Fibroblast of the conjunctiva (primary cell): ENCODE measurements at places on chromosomes 16 and 17.

- peak; percentile 99 for DNase-seq
Measured at GRCh38 chr16:24700549-24701392, 28.7 kb upstream of the TNRC6A start.

- DNase-seq: no peak
Measured at GRCh38 chr17:31623990-31624389, 232.5 kb downstream of the RAB11FIP4 start.

DNA sequence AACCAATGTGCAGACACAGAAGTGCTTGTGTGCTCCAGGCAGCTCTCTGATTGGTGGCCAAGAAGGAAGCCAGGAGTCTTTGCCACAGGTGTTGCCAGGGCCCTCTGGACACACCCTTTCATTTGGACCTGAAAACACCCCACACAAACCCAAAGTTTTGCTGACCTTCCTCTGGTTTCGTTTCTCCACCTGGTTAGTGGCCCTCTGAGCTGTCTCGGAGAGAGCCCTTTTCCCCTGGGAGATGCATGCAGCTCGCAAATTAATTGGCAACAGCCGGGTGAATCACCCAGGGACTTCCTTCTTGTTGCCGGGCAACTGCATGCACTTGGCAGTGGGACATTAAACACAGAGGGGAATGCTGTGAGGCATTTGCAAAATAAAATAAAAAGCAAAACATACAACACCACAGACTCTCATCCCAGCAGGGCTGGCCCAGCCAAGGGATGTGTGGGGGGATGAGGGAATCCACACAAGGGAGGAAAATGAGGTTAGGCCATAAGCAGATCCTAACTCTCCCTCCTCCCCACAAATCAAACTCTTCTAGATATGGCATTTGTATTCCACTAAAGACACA, 286.6 kb downstream of the SOX9 start:
- peak; percentile 91 for DNase-seq

DNA sequence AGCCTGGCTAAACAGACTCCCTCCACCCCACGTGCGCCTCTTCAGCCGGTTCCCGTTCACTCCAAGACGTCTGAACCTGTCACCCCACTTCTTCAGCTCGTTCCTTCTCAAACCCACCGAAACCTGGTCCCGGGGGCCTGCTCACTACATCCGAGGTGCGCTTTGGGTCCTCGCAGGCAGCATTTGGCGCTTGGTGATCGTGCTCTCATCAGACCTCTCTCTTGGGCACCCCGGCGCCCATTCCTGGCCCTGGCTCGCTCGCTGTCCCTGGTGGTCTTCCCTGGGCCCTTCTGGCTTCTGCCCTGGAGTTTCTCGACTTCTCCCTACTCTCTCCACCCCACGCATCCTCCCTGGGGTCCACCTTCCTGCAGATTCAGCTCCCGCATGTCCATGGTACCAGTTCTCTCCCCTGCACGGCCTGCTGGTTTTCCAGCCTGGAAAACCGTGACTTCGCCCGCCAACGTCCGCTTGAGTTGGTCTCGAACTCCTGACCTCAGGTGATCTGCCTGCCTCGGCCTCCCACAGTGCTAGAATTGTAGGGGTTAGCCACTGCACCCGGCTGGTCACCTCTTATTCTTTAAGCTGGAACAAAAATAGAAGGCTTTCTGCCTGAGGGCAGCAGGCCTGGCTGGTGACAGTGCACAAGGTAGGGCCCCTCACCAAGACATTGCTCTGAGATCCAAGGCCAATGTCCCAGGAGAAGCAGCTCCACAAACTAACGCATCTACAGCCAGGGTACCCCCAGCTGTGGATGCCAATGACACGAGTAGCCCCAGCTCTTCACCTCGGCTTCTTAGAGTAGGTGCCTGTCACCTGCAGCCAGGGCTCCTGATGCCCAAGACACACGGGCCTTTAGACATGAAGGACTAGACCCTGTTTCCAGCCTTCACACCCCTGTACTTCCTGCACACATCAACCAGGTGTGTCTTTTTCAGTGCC, 1.1 kb upstream of the MEAK7 start:
- no peak for DNase-seq

- no peak for DNase-seq
Measured at GRCh38 chr17:45021607-45022287, 29.7 kb downstream of the DCAKD start.

DNA sequence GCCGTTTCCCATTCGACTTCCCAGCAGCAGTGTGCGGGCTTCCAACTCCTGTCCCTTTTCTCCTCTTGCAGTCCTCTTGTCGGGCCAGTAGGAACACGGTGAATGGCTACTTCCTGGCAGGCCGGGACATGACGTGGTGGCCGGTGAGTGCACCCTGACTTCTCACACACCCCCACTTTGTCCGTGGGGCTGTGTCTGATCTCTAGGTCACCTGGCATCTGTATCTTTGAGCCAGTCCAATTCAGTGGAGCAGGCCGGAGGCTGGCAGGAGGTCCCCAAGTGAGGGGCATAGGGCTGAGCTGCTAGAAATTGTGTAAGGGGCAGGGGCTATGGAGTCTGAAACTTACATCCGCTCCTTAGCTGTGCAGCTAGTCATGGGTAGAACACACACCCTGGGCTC, 6.6 kb downstream of the SLC5A10 start:
- no peak for DNase-seq

DNA sequence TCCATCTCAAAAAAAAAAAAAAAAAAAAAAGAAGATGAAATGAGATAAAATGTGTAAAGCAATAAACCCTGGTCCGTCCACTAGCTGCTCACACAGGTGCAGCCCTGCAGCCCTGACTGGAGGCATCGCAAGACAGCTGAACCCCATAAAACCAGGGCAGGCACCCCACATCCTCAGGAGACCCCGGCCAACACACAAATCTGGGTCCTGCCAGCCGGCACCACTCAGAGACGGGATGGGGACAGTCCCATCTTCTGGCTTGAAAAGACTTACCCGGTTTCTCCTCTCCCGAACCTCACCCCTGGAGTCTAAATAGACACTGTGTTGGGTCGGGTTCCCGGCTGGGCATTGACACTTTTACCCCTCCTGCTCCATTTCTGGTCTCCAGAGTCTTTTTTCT, 52.7 kb upstream of the TNRC6C start:
- no peak for DNase-seq

GRCh38 chr16:54585094-54585997, 298.8 kb upstream of the IRX3 start:
- no peak for DNase-seq

DNA sequence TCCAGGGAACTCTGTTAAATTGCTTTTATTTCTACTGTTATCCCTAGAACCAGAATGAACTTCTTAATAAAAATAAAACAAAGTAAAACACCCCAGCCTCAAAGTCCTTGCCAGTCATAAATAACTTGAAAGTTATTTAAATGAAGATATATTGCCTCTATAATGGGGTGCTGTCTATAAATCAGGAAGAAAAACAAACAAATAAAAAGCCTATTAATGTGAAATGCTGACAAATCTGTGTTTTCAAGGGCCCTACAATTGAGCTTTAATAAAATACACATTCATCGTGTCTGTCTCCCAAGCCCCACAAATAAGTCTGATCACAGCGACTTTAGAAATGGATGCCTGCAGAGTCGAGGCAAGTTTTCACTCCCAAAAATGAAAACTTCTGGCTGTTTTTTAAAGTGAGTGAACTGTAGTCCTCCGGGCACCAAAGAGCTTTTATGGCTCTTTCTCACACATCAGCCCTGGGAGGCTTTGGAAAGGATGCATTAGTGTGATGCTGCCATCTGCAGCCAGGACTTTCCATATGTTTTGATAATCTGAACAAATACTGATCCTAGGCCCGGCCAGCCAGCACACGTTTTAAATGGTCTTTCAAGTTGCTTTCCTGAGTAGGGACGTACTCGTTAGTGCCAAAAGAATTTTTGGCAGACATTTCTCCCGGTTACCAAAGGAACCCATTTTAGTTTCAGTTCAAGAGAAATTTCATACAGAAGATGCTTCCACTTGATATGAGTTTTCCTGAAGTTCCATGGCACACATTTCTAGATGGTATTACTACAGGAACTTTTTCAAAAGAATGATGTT, 16.3 kb downstream of the NACA2 start:
- peak; percentile 32 for DNase-seq

GRCh38 chr16:80125677-80126076, 415.1 kb upstream of the DYNLRB2 start:
- DNase-seq: no peak

- DNase-seq: no peak
Measured at GRCh38 chr16:1395444-1396031, 19.0 kb downstream of the UNKL start.

DNA sequence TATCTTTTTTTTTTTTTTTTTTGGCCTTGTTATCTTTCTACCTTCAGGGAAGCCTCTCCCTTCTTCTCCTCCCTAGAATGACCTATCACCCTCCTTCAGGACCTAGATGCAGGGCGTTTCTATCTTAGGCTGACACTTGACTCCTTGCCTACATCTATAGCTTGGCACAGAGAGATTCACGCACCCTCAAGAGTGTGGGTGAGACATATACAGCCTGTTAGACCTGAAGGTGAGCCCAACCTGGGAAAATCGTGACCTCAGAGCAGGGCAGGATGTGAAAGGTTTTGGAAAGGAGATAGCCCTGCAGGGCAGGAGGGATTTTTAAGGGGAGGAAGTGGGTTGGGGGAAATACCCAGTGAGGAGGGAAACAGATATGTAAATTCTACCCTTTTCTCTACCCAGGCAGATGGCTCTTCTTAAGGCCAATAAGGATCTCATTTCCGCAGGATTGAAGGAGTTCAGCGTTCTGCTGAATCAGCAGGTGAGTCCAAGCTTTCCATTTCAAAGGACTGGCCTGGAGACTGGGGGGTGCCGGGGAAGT, at the start of gene AHSP:
Gene AHSP, plus strand, starts transcription at position 167 of the 541 bp plus-strand sequence. Its CDS starts 240 bp downstream, at position 407.
- no peak for DNase-seq

DNA sequence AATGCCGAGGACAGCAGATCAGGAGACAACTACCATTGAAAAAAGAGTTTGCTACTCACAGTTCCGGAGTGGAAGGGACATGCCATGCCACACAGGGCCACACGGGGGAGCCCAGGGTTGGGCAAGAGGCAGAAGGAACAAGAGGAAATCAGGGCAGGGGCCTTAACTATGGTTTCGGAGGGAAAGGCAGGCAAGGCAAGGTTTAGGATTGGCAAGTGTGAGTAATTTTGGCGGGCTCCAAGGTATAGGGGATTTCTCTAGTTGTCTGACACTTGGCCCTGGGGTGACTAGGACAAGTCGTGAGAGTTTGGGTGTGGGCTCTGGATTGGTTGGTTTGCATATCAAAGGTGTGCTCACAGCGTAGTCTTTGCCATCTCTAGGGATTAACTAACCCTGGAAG, 27.0 kb upstream of the NTN1 start:
- DNase-seq: peak; percentile 6

DNA sequence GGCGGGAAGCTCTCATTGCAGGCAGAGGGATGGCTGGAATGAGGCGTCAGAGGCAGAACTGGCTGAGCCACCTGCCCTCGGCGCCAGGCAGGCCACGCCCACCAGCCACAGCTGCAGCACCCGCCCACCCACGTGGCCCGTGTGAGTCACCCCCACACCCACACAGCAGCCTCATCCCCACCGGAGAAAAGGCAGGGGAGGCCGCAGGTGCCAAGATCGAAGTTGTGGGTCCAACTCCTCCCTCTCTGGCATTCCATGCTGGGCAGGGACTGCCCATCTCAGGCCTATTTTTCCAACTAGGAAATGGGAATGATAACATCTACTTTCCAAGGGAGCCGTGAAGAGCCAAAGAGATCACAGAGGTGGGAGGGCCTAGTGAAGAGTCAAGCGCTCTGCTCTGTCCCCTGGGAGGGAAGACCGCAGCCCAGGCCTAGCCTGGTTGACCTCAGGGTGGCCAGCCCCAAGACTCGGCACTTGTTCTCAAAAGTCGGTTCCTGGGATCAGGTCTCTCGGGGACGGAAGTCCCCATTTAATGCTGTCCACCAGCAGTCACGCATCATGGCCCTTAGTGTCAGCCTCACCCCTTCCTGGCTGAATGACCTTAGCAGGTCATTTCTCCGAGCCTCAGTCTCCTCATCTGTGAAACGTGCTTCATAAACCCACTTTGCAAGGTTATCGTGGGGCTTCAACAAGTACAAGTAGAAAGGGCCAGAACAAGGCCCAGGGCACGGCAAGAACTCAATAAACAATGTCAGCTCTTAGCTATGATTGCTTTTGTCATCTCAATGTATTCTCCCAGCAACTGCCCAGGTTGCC, at the start of gene TRPV3:
Gene TRPV3, minus strand, starts transcription at position 45 of the 816 bp plus-strand sequence. CDS start 2,962 bp downstream, outside the sequence.
- DNase-seq: no peak

DNA sequence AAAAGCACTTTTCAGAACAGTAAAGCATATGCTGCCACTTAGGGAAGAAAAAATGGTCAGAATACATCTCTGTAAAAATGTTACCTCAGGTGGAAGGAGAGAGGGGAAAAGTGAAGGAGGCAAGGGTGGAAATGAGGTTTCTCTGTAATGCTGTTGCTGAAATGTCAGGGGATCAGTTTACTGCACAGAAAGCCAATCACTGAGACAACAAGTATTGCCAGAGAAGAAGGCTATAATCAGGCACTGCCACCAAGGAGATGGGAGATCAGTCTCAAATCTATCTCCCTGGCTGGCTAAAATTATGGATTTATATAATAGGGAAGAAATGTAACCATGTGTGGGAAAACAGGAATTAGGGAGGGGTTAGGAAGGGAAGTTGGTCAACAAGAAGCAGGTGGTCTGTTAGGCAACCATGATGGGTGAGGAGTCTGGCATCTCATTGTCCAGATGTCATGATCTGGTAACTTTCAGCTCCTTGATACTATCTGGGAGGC, 27.7 kb upstream of the GUCY2D start:
- DNase-seq: no peak

DNA sequence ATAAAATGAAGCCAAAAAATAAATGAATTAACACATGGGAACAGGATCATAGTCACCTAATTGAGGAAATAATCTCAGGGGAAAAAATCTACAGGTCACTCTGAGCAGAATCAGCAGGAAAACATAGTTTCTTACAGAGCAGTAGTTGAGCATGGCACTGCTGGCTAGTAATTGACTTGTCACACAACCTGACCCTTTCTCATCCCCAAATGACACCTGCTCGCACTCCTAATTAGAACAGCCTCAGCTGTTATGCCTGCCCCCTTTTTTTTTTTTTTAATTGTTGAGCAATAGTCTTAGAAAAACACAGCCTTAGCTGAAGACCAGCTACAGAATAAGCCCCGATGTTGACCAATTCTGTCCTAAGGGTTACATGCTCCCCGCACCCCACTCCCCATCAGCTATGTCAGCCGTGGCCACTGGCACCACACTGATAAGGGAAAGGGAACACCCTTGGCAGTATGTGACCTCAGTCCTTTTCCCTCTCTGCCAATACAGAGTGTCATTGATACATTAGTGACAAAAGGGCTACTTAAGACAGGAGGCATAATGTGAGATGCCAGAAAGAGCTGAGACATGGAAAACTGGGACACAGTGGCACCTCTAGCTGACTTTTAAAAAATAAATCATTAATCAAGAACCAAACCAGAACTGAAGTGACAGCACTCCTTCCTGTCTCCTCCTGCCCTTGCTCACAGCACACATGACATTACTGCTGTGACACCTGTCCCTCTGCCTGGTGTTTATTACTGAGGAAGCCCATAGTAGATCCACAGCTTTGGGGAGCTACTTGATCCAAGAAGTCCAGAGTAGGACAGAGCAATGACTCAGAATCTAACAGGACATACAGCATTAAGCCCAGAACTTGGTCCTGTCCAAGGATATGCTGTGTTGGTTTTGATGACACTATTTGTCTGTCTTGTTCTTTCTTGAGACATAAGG, 41.7 kb downstream of the WDR59 start:
- DNase-seq: no peak
